ENCODE measurements at places on chromosomes 4 and X.

GRCh38 chrX:21645431-21645830, 12.7 kb downstream of the KLHL34 start:
- no peak for DNase-seq

DNA sequence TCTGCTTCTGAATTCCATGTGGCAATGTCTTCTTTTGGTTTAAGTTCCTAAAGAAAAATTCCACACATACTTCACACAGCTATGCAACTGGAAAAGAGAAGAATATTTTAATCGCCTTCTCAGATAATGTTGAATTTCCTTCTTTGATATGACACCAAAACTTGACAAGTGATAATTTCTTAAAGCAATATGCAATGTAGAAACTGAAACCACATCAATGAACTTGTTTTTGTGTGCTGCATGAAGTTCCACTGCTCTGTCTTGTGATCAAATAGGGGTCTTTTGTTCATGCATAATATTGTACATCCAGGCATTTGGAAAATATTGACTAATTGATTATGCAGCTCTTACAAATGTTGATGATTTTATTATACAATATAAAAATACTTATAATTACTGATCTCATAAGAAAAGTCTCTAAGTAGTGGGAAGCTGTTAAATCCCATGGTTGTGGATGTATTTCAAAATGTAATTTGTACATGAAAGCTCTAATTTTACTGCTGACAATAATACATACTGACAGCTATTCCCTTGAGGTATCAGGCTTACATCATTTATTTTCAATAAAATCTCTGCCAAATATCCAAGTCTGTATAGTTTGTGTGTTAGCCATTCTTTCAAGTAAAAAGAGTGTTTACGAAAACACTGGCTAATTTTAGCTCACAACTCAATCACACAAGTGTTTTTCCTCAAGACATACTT, 56.5 kb downstream of the AGA start:
- no peak for DNase-seq

GRCh38 chrX:140477987-140478386, 26.9 kb downstream of the SOX3 start:
- no peak for DNase-seq

- no peak for DNase-seq
Measured at GRCh38 chrX:7614616-7615015, 228.4 kb upstream of the VCX start.

GRCh38 chr4:65943076-65943475, 272.8 kb upstream of the EPHA5 start:
- peak; percentile 90 for DNase-seq

GRCh38 chr4:144499777-144500176, 146.2 kb upstream of the HHIP start:
- DNase-seq: no peak

DNA sequence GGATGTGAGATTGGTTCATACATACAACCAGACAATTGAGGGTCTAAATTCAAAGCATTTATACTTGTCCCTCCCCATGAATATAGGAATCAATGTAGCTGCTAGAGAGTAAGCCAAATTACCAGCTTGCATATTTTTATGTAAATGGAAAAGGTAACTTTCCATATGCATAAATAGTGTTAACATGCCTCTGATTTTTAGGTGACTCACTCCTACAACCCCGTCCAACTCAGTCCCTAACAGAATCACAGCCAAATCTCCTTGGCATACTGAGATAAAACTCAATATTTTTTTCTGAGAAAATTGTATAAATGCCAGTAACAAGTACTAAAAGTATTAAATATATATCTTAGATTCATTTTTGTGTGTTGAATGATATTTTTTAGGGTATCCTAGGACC, 67.2 kb downstream of the INPP4B start:
- DNase-seq: no peak

DNA sequence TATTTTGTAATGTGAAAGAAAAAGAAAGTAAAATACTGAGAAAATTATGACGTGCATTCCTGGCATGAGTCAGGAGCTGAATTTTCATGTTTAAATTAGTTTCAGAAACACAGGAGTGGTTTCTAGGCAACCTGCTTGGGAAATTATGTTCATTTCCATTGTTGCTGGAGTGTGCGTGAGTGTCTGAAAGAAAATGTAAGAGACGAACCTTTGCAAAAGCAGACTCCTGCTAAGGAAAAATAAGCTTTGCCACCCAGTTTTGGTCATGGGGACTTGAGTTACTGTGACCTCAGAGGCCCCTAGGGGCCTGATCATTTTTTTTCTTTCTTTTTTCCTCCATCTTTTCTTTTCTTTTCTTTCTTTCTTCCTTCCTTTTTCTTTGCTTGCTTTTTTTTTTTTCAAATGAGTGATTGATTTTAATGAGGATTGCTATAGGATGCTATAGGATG, 18.8 kb upstream of the CHRNA9 start:
- DNase-seq: peak; percentile 71

DNA sequence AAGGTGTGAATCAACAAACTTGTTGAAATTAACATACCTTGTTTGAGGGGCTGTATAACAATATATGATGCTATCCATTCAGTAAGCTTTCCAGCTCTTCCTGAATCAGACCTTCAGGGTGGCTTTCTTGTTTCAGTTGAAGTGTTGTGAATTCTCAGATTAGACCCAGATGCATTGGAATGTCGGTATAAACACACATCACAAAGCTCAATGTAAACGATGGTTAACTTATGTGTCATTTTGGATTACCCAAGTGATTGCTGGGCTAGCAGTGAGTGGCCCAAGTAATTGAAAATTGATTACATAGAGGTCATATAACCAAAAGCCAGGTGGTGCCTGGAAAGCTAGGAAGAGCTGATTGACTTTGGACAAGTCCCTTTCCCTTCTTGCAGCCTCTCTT, 115.0 kb downstream of the SHROOM4 start:
- DNase-seq: no peak

GRCh38 chr4:95190751-95191436, 357.9 kb downstream of the UNC5C start:
- DNase-seq: no peak

DNA sequence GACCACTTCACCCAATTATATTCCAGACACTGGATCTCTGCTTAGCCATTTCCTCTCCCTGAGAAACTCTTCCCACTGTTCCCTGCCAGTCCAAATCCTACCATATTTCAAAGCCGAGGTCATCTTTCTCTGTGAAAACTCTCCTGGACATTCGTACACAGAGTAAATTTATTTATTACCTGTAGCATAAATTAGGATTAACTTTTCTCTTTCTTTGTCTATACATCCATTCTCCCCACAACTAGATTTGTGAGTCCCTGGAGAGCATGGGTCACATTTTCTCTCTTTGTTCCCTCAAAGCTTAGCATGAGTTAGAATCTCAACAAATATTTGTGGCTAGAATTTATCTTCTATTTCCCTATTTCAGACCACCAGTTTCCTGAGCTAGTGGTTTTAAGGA, 27.8 kb upstream of the SMIM10 start:
- no peak for DNase-seq

- DNase-seq: no peak
Measured at GRCh38 chr4:139913995-139914598, 239.9 kb downstream of the MAML3 start.

DNA sequence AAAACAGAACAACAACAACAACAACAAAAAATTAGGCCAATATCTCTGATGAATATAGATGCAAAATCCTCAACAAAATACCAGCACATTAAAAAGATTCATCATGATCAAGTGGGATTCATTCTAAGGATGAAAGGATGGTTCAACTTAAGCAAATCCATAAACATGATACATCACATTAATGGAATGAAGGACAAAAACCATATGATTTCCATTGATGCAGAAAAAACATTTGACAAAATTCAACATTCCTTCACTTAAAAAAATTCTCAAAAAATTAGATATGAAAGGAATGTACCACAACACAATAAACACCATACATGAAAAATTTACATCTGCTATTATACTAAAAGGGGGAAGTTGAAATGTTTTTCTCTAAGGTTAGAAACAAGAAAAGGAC, 103.3 kb downstream of the IL15 start:
- DNase-seq: no peak

DNA sequence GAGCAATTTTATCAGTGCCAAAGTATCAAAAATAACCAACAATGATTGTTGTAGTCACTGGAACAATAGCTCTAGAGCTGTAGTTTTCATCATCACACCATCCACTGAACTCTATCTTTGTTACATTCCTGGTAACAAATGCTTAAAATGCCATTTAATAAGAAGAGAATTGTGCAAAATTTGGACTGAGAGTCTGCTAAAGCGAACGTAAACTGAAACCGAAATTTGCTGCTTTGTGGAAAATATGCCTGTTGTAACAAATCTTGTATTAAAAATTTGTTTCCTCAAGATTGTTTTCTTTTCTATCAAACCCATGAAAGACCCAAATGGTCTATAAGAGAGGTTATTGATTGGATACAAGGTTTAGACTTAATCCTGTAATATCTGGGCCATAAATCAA, 109.3 kb upstream of the TECRL start:
- no peak for DNase-seq

GRCh38 chrX:31706466-31706865, 634.6 kb upstream of the FTHL17 start:
- no peak for DNase-seq

DNA sequence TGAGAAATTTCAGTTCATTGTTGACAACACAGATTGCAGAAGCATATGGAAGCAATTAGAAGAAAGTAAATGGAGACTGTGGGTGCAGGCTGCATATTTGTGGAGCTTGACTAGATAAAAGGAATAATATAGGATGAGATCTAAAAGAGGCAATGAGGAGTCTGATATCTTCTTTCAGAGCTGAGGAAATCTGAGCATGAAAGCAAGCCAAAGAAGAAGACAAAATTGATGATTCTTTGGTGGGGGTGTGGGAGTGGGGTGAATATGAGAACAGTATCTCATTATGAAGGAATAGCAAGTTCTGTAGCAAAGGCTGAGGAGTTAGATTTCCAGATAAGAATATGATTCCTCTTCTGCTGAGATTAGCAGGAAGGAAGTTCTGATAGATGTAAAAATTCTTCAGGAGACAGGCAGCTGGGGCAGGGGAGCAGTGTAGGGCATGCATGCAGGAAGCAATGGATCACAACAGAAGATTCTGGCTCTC, 6.1 kb upstream of the PDHA2 start:
- no peak for DNase-seq

DNA sequence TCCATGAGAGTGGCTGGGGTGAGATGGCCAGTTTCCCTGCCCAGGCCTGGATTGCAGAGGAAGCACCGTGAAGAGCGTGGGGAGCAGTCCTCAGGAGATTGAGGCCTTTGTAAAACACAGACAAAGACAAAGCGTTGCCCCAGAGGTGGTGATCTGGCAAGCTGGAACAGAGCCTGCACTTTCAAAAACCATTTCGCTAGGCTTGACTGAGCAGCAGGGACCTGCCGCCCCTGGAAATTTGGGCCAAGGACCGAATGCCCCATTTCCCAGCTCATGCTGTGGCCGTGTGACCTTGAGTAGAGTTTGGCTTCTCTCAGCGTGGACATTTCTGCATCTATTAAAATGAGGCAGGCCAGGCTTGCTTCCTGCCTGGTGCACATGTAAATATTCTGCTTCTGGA, 381.4 kb downstream of the BCOR start:
- no peak for DNase-seq

- DNase-seq: peak; percentile 83
Measured at GRCh38 chrX:117713411-117713810, 403.2 kb downstream of the KLHL13 start.

DNA sequence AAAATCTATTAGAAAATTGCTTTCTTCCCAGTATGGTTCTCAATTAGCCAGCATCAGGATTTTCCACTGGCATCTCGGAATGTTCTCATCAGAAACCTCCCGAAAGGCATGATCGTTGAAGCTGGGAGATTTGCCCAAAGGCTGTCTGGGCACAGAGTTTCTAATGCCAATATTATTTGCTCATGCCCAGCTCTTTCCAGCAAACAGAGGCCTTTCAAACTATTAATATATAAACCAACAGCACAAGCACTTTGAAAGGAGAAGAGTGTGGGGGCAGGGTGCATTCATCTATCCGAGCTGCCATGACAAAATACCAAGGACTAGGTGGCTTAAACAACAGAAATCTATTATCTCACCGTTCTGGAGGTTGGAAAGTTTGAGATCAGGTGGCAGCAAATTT, 88.3 kb upstream of the MSX1 start:
- no peak for DNase-seq

GRCh38 chr4:75432683-75433082, 81.5 kb downstream of the RCHY1 start:
- no peak for DNase-seq

- DNase-seq: no peak
Measured at GRCh38 chr4:158930639-158930972, 161.8 kb downstream of the FNIP2 start.

DNA sequence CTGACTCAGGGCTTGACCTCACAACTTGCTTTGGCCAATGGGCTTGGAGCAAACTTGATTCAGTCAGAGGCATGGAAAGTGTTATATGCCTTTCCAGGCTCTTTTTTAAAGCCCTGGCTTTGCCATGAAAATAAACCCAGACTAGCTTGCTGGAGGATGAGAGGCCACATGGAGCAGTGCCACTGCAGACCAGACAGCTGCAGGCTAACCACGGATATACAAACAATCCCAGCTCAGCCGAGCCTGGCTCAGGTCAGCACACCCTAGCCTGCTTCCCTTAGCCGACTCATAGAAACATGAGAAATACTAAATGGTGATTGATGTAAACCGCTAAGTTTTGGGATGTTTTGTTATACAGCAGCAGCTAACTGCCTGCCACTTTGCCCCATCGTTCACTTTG, 345.1 kb downstream of the ARHGAP10 start:
- no peak for DNase-seq

GRCh38 chrX:120419463-120419862, 49.6 kb downstream of the LAMP2 start:
- DNase-seq: no peak

- DNase-seq: peak; percentile 61
Measured at GRCh38 chr4:88320224-88320779, 35.9 kb upstream of the PPM1K start.

DNA sequence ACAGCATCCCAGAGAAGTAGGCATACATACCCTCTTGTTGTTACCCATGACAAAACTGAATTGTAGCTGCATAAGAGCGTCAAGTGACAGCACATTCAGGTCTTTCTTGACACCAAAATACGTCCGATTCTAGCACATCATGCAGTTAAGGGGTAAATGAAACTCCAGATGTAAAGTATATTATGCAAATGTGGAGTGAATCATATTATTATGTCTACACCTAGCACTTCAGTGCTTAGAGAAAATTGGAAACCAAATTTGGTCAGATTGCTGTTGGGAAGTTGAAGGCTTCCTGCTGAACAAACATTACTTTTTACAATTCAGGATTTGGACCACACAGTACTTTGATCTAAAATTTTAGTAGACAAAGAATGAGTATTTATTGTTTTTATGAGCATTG, 24.2 kb upstream of the LEF1 start:
- DNase-seq: no peak
